ENCODE measurements at places on chromosomes 11 and 22.

GRCh38 chr11:11788063-11788710, 53.6 kb upstream of the USP47 start:
- no peak for DNase-seq

DNA sequence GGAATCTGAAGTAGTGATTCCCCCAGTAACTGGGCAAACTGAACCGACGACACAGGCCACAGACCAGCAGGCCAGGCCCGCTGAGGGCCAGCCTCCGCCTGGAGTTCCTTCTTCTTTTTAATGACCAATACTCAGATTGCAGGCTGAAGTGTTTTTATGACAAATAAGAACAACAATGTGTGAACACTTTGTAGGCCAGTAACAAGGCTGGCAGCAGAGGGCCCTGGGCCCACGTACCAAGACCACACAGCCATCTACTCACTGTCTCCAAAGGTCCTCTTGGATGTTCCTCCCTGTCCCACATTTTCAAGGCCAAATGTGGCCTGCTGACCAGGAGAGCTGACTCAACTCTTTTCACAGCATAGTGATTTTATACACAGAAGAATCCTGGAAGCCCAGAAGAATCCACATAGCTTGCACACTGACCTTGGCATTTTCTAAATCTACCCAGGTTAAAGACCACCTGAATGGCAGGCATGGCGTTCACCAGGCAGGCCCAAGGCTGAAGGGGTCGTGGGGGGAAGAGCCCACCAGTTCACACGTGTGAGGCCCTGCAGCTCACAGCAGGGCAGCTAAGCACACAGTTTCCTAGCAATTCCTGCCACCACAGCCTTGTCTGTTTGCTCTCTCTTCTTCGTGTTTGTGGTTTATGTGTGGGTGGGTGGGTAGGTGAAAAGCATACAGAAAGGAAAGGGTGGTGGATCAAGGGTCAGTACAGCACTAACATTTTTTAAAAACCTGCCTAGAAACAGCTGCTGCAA, 13.3 kb downstream of the SMCO4 start:
- no peak for DNase-seq

DNA sequence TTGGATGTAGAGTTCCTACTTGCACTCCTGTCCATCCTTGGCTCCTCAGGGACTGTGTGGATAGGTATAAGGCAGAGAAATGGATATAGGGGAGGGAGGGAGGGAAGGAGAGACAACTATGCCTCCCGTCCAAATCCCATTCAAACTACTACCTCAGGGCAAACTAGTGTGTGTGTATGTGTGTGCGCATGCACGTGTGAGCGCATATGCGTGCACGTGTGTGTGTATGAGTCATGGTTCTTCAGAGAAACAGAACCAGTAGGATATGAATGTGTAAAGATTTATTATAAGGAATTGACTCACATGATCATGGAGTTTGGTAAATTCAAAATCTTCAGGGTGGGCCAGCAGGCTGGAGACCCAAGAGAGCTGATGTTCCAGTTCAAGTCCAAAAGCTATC, 42.2 kb upstream of the DRD2 start:
- no peak for DNase-seq

GRCh38 chr11:27234043-27234668, 128.9 kb downstream of the CCDC34 start:
- no peak for DNase-seq

DNA sequence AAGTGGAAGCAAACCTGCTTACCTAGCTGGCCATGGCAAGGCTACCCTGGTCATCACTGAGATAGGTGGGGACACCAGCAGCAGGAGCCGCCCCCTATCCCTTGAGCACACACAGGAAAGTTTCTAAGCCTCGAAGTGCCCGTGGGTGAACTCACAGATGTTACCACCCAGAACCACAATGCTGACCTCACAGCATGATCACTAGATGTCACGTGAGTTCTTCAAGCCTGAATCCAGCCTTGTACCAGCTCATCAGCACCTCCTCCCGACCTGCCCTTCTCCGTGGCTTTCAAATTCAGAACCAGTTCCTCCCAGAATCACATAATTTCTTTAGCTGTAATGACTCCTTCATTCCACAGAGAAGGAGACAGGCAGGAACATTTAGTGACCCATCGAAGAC, 24.7 kb upstream of the TIMP3 start:
- DNase-seq = no peak

GRCh38 chr11:13663631-13664071, 4.8 kb upstream of the FAR1 start:
- DNase-seq = no peak

All from stimulated activated CD4-positive, alpha-beta T cell treated with anti-CD3 and anti-CD28 coated beads, Interleukin-1b, Interleukin-23, amount 100 ng/mL, for 1 hour (primary cell).